GM12864 (cell line): ENCODE measurements at places on chromosomes 1 and 21.

GRCh38 chr21:41242238-41242829 is 74.3 kb upstream of the FAM3B start:
- no peak for DNase-seq

DNA sequence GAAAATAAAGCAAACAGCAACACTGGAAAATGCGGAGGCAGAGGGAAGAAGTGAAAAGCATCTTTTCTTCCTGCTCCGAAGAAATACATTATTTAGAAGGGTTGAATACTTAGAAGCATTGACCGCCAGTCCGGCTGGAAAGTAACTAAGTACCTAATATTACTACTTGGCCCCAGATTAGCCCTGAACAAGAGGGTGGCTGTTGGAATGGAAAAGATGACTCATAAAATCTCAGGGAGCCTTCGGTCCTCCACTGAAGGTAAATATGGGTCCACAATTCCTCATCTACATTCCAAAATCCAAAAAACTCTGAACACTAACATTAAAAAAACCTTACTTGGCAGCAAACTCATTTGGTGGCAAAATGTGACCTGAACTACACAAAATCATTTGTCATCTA is 40.1 kb downstream of the BCAR3 start:
- DNase-seq = no peak

- DNase-seq = no peak
These were observed 65.4 kb downstream of the TOMM20 start for GRCh38 chr1:235063068-235063765.

GRCh38 chr21:46172863-46173528 is 11.3 kb downstream of the SPATC1L start:
- DNase-seq = no peak

- DNase-seq = no peak
These were observed 4.8 kb upstream of the TFF3 start for GRCh38 chr21:42319851-42320572.

GRCh38 chr21:41418956-41419680 is 6.9 kb upstream of the MX1 start:
- no peak for DNase-seq

GRCh38 chr1:169514566-169515270 is 29.0 kb upstream of the SLC19A2 start:
- DNase-seq = no peak

DNA sequence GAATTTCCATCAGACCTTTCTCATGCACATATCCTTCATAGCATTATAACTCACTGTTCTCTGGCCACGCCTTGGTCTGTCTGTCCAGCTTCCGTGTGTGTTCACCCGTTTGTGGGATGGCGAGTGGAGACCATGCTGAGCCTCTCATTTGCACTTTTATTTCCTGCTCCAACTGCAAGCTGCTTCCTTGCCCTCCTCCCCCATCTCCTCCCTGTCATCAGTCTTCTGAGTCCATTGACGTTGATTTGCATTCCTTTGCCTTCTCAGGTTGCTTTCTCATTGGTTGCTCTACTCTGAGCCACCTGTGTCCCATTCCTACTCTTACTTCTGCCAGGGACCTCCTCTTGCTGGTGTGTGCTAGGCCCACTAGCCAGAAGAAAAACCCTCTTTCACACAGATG is 146.4 kb downstream of the NOS1AP start:
- no peak for DNase-seq

DNA sequence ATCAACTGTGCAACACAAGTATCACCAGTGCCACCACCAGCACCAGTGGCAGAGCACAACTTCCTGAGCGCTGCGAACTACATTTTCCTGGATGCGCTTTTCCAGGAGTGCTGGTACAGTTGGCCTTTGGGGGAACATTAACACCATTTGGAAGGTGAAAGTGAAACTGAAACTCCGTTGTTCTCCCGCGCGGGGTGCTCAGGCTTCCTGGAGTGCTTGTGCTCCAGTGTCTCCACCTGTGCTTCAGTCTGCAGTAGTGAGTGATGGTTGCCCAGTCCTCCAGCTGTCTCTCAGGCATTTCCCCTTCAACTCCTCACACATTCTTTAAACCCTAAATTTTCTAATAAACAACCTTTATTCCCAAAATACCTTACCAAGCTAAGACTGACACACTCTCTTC is 187.8 kb downstream of the LRRIQ3 start:
- DNase-seq = no peak

- DNase-seq = no peak
These were observed 2.2 kb downstream of the SPATA6 start for GRCh38 chr1:48469616-48470480.

DNA sequence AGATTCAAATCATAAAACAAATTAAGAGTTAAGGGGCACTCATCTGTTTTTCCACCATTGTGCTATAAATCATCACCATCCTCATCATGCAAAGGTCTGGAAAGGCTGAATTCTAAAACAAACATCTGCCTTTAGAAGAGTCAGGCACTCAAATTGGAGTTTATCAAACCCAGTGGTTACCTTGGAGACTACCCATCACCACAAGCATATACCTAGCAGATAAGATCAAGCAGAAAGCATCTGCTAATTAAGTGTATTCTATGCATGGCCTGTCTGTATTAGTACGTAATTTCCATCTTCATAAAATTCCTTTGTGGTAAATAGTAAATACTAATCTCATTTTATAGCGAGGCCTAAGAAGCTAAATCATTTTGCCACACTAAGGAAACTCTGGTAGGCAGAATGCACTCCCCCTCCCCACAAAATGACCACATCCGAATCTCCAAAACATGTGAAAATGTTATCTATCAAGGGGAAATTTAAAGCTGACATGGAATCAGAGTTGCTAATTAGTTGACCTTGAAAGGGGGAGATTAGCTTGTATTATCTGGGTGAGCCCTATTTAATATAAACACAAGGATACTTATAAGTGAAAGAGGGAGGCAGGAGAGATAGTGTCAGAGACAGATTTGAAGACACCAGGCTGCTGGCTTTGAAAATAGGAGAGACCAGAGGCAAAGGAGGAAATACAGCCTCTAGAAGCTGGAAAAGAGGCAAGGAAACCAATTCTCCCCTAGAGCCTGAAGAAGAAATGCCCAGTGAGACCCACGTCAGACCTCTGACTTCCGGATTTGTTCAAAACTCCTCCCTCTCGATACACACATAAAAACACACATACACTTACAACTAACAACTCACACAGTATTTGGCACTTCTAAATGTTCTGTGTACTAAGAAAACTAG is 23.2 kb downstream of the ARID4B start:
- no peak for DNase-seq

- DNase-seq = no peak
These were observed 583.1 kb upstream of the RGS18 start for GRCh38 chr1:191575180-191575579.
